Stimulated activated CD4-positive, alpha-beta T cell treated with anti-CD3 and anti-CD28 coated beads, Interleukin-12 subunit alpha, Interleukin-12 subunit beta, amount 100 ng/mL, for 48 hours (primary cell): ENCODE measurements at places on chromosomes 4 and X.

DNA sequence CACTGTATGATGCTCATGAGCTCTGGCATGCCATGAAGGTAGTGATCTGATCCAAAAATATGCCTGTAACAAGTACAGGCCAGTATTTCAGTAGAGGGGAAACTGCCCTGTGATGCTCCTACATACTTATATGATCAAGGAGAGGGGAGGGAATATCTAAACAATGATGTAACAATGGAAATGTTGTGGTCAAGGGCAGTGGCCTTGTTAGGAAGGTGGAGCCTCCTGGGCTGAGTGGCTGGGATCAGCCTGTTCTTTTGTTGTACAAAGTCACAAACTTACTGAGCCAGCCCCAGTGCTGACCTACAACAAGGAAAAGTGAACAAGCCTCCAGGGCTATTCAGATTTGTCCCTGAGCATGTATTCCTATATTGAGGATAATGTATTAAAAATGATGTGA, 70.3 kb downstream of the ANXA10 start:
- DNase-seq, result no peak

- DNase-seq, result no peak
These were observed 13.9 kb downstream of the SLC2A9 start for GRCh38 chr4:10007436-10007740.

- DNase-seq, result no peak
These were observed 52.5 kb upstream of the PDLIM5 start for GRCh38 chr4:94399277-94399676.

DNA sequence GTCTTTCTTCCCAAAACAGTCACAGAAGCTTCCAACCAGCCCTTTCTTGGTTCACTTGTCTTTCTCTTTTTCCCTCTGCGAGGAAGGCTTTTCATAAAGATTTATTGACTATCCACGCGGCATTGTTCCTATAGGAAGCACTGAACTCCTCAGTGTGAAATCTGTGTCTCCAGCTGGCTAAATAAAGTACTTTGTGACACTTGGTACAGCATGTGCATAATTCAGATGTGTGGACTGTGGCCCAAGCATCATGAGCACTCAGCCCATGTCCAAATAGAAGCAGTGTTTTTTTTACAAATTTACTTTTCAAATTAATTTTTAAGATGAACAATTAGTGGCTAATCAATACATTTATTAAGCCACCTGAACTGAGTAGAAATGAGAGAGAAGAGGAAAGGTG, 146.4 kb downstream of the EDA start:
- no peak for DNase-seq

DNA sequence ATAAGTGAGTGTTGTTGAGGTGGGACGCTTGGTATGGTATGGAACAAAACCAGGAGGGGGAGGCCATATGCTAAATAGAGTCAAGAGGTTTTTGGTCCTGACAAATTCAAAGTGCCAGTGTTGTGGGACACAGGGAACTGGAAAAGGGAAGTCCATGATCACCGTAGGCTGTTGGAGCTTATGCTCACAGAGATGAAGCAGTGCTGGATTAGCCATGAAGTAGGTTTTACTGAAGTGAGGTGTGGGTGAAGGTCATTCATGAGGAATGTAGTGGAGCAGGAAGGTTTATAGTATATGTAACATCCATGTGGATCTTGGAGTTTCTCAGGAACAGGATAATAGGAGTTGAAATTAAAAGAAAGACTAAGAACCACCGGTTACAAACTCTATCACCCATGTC, 256.1 kb upstream of the PITX2 start:
- DNase-seq, result no peak

GRCh38 chr4:34720571-34720970, 1523.7 kb downstream of the ARAP2 start:
- DNase-seq, result no peak

- DNase-seq, result no peak
These were observed 59.6 kb upstream of the CASK start for GRCh38 chrX:41982953-41983352.

- DNase-seq, result no peak
These were observed 116.0 kb downstream of the CT47B1 start for GRCh38 chrX:120759685-120760084.

DNA sequence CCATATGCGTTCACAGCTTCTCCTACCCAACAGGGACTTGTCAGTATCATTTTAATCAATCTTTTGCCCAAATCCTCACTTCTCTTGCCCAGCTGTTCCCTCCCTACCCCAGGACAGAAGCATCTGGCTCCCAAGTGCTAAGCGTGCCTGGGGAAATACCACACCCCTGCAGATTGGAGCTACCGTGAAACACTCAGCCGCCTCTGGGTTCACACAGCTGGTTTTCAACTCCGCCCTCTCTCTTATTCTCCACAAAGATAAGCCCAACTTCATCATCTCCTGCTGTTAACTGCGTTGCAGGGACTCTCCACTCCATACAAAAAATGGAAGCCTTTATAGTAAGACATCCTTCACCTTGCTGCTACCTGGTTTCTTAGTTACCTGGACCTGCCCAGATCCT, 147.3 kb upstream of the FTHL17 start:
- no peak for DNase-seq

DNA sequence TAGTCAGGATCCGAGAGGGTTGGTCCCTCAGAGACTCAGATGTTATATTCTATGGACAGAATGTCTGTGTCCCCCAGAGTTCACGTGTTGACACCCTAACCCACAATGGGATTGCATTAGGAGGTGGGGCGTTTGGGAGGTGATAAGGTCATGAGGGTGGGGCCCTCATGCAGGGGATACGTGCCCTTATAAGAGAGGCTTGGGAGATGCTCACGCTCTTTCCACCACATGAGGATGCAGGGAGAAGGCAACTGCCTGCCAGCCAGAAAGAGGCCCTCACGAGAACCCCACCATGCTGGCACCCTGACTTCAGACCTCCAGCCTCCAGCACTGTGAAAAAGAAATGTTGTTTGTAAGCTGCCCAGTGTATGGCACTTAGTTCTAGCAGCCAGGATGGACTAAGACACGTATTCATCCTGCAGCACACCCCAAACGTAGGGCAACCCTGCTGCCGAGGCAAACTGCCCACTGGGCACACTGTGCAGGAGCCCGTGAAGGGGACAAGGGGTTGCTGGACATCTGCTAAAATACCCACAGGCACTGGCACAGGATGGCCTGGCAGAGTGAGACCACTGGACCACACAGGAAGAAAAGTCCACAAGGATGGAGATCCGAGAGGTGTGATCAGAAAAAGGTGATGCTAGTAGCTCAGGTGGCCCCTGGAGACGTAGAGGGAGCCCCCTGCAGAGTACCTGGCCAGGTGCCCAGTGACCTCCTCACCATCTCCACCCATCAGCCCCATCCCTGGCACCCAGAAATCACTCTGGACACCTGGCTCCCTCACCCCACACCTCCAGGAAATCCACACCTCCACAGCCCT, 62.7 kb downstream of the HTRA3 start:
- DNase-seq, result no peak

DNA sequence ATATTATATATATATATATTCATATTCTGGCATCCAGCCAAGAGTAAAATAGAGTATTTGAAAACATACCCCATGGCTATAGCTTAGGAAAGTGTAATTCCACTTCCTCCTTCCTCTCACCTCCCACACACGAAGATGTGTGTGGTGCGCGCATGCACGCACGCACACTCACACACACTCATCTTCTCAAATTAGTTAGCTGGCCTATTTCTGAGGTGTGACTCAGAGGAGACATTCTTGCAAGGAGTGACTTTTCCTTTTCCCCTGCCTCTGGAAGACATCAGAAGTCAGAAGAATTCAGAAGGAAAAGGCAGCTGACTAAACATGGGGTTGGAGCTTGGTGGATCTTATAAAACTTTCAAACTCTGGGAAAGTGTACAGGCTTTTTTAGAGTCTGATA, 8.8 kb downstream of the ENPEP start:
- DNase-seq, result no peak

- DNase-seq, result no peak
These were observed 25.7 kb downstream of the TRPC5 start for GRCh38 chrX:112056886-112057285.

DNA sequence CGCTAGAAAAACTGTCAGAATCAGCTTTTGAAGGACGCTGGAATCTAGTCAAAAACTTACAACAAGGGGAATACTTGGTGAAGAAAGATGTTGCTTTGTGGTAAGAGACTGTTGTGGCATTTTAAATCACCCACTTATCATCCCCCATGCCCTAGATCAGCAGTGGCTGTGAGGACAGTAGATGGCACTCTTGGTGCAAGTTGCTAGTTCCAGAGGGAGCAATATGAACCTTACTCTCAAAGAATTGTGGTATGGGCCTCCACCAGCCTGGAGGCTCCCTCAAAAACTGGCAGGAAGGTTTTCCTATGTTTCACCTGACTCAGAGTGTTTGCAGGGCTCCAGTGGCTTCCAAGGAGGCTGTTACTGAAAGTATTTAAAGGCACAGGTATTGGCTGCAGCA, 37.7 kb upstream of the SLC16A2 start:
- DNase-seq, result no peak

GRCh38 chr4:95142932-95143331, 385.2 kb downstream of the BMPR1B start:
- DNase-seq, result no peak
